Renal pelvis (tissue), 12 donors: ENCODE measurements at places on chromosomes 1 and 21. TPM values are rescaled to one million over a fixed set of nuclear protein-coding genes. Genes with fewer than 3 reads are reported as not detected.

- peak; percentile 52 for DNase-seq
Observed at GRCh38 chr1:41917835-41918449, 780 bp downstream of the HIVEP3 start.

DNA sequence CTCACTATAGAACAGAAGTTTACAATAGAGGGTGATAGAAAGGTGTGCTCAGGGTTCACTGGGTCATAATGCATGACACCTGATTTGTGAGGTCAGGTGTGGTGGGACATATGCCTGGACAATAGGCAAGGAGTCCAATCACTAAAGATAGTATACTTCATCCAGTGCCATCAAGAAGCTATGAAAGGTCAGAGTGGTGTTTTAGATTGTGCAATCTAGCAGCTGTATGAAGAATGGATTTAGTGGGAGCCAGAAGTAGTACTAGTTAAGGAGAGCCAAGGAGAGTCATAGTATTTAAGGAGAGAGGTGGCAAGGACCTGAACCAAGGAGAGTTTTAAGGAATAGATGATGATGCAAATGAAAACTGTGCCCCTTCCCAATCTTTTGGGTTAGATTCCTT is 80.6 kb upstream of the C1orf105 start:
- no peak for DNase-seq

GRCh38 chr1:53643881-53644390 is 95.0 kb downstream of the GLIS1 start:
- no peak for DNase-seq

DNA sequence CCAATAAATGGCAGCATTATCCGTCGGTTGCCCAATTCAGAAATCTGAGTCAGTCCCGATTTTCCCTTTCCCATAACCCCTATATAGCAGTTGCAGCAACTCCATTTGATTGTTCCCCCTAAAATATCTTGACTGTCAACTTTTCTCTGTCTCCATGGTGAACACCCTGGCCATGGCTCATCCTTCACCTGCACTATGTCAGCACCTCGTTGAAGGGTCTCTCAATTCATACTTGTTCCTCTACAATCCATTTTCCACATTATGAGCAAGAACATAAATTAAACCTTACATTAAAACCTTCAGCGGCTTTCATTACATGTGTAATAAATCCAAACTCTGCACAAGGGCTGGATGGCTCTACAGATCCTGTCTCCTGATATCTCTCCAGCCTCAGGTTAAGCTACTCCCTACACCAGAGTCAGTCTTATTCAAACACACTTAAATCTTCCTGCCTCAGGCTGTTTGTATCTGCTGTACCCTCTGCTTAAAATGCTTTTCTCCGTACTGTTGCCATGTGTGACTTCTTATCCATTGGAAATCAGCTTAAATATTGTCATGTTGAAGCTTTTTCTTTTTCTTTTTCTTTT is 87.3 kb downstream of the BACH1 start:
- DNase-seq, result no peak

The SPTA1 gene
- polyA plus RNA-seq, result 1.6 TPM

DNA sequence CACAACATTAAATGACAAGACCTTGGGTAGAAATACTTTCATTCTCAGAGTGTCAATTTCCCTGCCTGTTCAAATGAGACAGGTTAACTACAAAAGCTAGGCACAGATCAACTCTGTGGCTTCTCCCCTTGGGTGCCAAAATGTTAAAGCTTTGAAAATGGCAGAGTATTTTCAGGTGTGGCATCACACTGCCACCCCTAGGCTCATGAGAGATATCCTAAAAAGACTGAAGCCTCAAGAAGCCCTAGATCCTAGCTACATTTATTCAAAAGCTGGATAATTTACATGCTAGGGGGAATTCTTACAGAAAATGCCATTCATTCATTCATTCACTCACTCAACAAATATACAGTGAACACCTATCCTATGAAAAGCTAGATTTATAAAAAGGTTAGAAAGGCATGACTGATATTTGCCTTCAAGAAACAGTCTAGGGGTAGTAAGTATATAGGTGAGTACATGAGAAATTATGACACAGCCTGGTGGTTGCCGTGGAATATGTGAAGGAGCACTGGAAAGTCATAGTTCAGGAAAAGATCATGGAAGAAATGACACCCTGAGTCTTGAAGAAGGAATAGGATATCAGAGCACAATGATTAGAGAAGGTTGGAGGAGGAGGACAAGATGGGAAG is 15.9 kb upstream of the RAB4A start:
- DNase-seq, result no peak

DNA sequence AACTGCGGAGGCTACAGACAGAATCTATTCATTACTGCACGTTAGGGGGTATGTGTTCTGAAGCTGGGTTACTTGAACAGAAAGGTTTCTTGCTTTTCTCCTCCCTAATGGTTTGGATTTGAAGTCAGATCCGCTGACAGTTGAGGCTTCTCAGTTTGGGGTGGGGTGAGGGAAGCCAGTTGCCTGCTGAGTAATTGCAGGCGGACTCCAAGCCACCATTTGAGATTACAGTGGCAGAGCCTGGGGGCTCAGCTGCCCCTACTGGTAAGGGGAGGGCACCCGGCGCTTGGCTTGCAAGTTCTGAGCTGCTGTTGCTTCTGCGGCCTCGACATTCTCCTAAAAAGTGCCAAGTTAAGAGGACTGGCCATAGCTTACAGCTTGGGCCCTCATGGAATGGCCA is 2.0 kb downstream of the GRHL3 start:
- DNase-seq, result no peak

DNA sequence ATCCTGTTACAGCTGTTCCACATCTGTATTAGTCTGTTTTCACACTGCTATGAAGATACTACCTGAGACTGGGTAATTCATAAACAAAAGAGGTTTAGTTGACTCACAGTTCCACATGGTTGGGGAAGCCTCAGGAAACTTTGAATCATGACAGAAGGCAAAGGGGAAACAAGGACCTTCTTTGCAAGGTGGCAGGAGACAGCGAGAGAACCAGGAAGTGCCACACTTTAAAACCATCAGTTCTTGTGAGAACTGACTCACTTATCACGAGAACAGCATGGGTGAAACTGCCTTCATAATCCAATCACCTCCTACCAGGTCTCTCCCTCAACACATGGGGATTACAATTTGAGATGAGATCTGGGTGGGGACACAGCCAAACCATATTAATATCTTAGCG is 110.3 kb upstream of the TRABD2B start:
- DNase-seq, result no peak

DNA sequence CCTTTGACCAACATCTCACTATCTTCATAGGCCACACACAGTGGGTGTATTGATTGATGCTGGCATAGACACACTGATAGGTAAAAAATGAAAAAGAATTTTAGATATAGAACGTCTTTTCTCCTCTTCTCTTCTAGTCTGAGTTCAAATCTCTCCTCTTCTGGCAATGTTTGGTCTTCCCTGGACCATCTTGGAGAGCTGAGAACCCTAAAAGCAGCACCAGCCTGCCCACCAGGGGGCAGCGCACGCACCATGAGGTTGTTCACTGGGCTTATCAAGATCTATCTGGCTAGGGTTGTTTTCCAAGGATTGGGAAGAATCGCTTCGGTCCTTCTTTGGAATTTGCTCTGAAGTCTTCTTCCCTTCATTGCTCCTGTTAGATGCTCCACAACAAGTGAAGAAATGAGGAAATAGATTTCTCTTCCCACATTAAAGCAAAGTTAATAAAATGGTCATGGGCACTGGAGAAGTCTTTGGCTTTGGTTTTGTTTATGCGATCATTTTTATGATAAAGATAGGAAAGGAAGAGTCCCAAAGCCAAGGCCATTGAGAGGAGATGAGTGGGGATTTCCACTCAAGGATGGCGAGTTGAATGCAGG is 104.0 kb upstream of the OLIG2 start:
- no peak for DNase-seq

- no peak for DNase-seq
Observed at GRCh38 chr21:15928196-15928595, 198.4 kb downstream of the USP25 start.

DNA sequence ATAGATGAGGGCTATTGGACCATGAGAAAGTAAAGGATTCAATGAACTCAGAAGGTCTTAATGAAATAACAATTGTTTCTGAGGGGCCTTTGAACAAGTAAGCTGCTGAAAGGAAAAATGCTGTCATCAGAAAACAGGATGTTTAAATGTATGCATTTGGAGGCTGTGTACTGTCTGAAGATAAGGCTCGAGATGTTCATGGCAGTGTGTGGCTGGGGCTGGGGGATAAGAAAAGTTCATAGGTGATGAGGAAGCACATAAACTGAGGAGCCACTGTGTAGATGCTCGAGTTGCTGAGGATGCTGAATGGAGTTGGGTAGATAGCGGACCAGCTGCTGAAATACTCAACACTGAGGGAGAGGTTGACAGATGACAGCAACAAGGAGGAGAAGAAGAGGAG is 17.8 kb downstream of the THEM4 start:
- no peak for DNase-seq

The MAB21L3 gene
- polyA plus RNA-seq, result 0.67 TPM

DNA sequence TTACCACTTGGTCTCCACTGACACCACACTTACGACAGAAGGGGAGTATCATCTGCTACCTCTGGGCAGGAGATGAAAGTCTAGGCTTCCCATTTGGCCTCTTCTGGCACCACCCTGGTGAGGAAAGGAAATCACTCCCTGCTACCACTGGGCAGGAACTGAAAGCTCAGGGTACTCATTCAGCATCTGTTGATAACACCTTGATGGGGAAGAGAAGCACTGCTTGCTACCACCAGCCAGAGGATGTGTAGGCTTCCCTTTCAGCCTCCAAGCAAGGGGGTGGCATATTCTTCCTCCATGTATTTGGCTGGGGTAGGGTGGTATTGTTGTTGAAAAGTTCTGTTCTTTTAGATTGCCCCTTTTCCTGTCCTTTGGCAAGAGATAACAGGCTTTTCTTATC is 115.0 kb downstream of the ACBD6 start:
- DNase-seq, result no peak

GRCh38 chr1:226870401-226871279 is at the start of gene PSEN2:
Gene PSEN2 (plus strand): TSS chr1:226870616. CDS start chr1:226881908, 11,292 bp downstream.
- no peak for DNase-seq

- no peak for DNase-seq
Observed at GRCh38 chr1:48676822-48677221, 99.9 kb downstream of the BEND5 start.

The PPIAL4G gene
- 0.07 TPM for polyA plus RNA-seq
